ENCODE measurements at places on chromosomes 12 and 14. TPM values are rescaled to one million over a fixed set of nuclear protein-coding genes. Genes with fewer than 3 reads are reported as not detected.

Gene NANOG
- total RNA-seq: not detected

Gene COX6A1
- total RNA-seq: 296 TPM

DNA sequence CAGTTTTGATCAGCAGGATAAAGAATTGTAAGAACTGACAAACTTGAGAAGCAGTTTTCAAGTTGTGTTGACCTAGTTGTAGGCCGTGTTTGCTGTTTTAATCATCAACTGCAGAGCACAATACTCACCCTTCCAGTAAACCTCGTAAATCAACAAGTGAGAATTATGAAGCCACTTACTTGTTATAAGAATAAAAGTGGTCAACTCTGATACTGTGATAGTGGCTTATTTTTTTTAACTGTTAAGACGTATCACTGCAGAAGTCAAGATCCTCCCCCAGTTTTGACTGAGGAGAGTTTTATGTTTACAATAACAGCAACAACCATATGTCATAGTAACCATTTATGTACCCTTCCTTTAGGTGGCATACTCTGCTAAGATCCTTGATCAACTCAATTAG lies 100.8 kb upstream of the DACT1 start:
- DNase-seq: no peak
- no peaks in the 10 kb centered on the region for H3K27me3 ChIP-seq
- H3K27ac ChIP-seq: no peak overlapping the region
- H3K4me1 ChIP-seq: peaks cover 27% of the 10 kb centered on the region
- no peak overlapping the region for H3K4me3 ChIP-seq

Gene ANKS1B
- 7.9 TPM for total RNA-seq

Gene FAIM2
- 1.2 TPM for total RNA-seq

DNA sequence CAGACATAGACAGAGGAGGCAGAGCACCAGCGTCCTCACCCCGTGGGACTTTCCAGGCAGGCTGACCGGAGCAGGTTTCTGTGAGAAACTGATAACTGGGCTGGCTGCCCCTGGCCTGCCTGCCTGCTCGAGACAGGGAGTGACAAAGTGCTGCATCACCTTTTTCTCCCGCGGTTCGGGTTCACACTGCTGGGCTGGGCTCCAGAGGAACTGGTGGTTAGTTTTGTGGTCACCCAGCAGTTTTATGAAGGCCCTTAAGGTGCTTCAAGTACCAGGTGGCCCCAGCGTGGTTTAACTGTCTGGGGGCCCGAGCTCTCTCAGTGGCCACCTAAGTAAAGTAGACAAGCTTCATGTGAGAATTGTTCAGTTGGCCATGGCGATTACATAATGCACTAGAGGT lies 1073.6 kb downstream of the BCL11B start:
- H3K27ac ChIP-seq: no peak overlapping the region
- H3K27me3 ChIP-seq: no peaks in the 10 kb centered on the region
- H3K36me3 ChIP-seq: no peaks in the 10 kb centered on the region
- DNase-seq: no peak

DNA sequence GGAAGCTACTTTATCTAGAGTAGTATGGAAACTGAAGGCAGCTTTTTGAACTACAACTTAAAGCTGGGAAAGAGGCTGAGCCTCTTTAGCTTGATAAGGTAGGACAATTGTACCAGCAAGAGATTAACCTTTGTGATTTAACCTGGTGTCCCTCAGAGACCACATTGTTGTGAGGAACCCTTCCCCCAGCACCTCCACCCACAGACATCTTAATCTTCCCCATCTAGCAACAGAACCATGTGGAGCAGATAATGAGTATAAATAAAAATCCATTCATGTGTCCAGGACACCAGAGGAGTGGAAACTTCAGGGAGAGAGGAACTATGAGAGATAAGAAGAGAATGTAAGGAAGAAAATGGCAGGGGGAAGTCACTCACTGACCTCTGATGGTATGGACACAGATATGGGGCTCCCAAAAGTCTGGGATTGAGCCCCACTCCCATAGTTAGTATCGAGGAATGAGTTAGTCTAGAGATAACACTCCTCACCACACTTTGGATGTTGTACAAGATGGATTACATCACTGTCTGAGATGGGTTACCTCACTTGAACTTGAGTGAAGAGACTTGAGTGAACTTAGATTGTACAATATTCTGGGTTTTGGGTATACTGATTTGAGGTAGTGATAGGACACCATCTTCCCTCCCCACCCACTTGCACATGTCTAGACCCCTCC lies 33.9 kb upstream of the SLC38A2 start:
- no peaks in the 10 kb centered on the region for H3K36me3 ChIP-seq
- H3K27ac ChIP-seq: no peak overlapping the region
- no peaks in the 10 kb centered on the region for H3K27me3 ChIP-seq
- DNase-seq: no peak

Gene CNTN1
- total RNA-seq: 0.17 TPM

GRCh38 chr14:22556021-22556989 lies 32.7 kb downstream of the DAD1 start:
- H3K27ac ChIP-seq: no peak overlapping the region
- no peak overlapping the region for H3K4me3 ChIP-seq
- no peaks in the 10 kb centered on the region for H3K27me3 ChIP-seq
- no peak for DNase-seq

DNA sequence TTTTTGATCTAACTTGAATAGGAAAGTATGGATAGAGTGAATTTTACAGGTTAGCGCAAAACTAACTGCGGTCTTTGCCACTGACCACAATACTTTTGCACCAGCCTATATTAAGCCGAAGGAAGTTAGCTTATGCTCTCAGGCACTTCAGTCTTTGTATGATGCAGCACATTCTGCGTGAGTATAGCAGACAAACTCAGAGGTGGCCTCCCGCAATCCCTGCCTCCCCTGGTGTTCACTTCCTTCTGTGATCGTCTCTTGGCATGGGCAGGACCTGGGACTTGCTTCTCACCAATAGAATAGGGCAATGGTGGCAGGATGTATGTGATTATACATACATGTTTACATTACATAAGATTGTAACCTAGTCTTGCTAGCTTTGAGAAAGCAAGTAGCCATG lies 10.3 kb upstream of the SLC6A13 start:
- peaks cover 4% of the 10 kb centered on the region for H3K4me1 ChIP-seq
- no peak for DNase-seq
- H3K36me3 ChIP-seq: no peaks in the 10 kb centered on the region
- H3K27ac ChIP-seq: no peak overlapping the region

Gene KLHL33
- total RNA-seq: 0.22 TPM

DNA sequence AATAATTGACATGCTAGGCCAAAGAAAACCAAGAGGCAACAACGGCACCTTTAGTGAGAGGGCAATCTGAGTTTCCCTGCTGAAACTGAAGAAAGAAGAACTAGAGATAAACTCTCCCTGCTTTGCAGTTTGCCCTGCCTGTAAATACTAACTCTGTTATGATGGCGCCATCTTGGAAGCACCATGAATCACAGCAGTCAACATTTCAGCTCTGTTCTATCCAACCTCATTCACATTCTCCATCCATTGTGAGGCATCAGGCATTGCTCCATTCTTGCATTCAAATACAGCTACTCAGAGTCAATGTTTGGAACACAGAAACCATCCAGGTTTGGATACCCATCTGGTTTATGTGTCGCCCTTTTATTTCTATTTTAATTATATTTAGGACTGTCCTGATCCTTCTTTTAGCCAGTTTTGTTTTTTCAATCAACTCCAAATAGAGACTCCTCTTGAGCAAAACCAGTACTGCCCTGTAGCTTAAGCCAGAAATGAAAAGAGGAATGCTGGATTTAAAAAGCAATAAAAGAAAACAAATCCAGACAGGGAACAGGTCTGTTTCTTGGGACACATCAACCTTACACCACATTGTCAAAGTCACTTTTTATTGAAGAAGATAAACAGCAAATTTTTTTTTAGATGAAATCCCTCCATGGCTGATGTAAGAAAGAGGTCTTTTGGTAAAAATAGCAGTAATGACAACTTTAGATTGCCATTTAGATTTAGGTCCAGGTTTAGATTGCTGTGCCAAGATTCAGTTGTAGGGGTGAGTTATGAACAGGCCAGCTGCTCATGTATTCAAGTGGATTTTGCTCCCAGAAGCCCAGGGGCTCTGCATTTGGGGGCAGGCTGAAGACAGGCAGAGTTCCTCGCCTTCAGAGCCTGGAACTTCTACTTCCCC lies 33.3 kb upstream of the PPM1A start:
- H3K4me3 ChIP-seq: no peak overlapping the region
- peaks cover 22% of the 10 kb centered on the region for H3K4me1 ChIP-seq
- DNase-seq: no peak
- H3K27me3 ChIP-seq: no peaks in the 10 kb centered on the region
- H3K27ac ChIP-seq: no peak overlapping the region

Gene RARG
- 17.0 TPM for total RNA-seq

DNA sequence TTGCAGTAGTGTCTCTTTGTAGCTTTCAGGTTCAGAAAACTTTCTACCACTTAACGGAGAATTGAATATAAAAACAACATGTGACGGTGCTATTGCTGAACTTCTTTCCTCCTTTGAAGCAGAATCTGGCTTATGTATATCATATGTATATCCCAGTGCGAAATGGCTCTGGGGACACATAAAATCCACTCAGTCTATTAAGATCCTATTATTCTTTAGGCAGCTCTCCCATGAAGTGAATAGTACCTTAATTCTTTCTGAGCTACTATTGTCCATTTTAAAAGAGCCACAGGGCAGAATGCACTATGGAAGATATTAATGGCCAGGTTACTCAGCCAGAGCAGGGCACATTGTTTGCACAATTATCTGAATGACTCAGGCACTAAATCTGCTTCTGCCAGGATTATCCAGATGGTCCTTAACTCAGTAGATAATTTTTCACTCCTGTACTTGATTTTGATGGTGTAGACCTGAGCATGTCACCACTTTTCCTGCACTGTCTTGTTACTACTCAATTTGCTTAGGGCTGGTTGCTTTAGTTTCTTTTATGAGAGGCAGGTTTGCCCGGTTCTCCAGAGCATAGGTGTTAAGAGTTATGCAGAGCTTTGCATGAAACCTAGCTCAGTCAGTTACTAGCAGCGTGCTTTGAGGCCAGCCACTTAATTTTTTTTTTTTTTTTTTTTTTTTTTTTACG lies 5.5 kb downstream of the CNTN1 start:
- H3K27ac ChIP-seq: no peak overlapping the region
- peaks cover 7% of the 10 kb centered on the region for H3K4me1 ChIP-seq
- H3K27me3 ChIP-seq: peaks cover 37% of the 10 kb centered on the region
- H3K36me3 ChIP-seq: no peaks in the 10 kb centered on the region
- H3K4me3 ChIP-seq: no peak overlapping the region

Gene OR4K13
- not detected for total RNA-seq

DNA sequence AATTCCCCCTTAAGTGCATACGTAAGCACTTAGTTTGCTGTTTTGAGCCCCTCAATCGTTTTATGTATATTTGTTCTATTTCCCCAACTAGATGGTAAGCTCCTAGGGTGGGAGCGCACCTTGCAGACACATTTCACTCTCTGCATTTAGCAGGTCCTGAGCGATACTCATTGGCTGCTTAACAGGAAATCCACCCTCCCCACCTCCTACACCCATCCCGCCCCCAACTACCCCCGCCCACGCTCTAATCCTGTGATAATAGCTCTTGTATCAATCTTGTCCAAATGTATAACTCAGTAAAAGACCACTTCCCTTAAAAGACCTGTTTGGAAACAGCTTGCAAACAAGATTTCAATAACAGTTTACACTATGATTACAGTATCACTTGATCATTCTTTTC lies 8.1 kb downstream of the LPAR5 start:
- no peaks in the 10 kb centered on the region for H3K36me3 ChIP-seq
- H3K4me3 ChIP-seq: no peak overlapping the region
- H3K27me3 ChIP-seq: no peaks in the 10 kb centered on the region

GRCh38 chr14:68308726-68309520 lies 483.9 kb downstream of the ZFP36L1 start:
- no peak overlapping the region for H3K4me3 ChIP-seq
- no peaks in the 10 kb centered on the region for H3K36me3 ChIP-seq
- H3K27ac ChIP-seq: no peak overlapping the region
- no peaks in the 10 kb centered on the region for H3K27me3 ChIP-seq

DNA sequence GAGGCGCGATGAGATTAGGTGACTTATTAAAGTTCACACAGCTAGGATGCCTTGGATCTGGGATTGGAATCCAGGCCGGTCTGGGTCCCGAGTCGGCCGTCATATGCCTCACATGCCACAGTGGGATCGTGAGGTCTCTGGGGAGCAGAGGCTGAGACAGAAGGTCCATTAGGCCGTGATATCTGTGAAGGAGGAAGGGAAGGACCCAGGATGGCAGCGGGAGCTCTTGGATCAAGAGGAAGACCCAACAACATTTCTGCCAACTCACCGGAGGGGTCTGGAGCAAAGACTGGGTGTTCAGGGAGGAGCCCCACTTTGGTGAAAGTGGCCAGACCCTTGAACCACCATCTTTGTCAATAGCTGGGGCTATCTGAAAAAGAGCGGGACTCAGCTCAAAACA lies 242.9 kb downstream of the GLT1D1 start:
- H3K4me3 ChIP-seq: no peak overlapping the region
- no peak for DNase-seq
- no peaks in the 10 kb centered on the region for H3K27me3 ChIP-seq
- H3K4me1 ChIP-seq: no peaks in the 10 kb centered on the region

DNA sequence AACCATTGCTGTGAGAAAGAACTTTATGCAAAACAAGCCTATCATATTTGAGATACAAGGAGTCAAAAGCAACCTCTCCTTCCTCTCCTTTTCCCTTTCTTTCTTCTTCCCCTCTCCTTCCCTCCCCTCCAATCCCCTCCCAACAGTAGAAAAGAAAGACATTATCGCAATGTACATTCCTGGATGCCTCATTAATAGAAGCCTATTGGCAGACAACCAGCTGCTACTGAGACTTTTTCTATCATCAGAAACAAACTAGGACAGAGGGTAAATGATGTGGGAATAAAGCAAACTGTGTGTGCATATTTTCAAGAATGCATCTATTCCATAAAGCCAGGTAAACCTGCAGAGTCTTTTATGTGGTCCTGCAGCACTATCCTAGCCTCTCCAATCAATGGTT lies 237.2 kb downstream of the ITPR2 start:
- no peaks in the 10 kb centered on the region for H3K36me3 ChIP-seq
- H3K27ac ChIP-seq: no peak overlapping the region
- no peak for DNase-seq
- H3K4me3 ChIP-seq: no peak overlapping the region

- peaks cover 16% of the 10 kb centered on the region for H3K4me1 ChIP-seq
- no peaks in the 10 kb centered on the region for H3K27me3 ChIP-seq
- DNase-seq: peak; percentile 95
Measured at GRCh38 chr12:48956279-48957140, 777 bp downstream of the ARF3 start.

Gene LRCOL1
- total RNA-seq: not detected

Gene PSME2
- total RNA-seq: 43.5 TPM

Gene PRKAB1
- total RNA-seq: 25.3 TPM

DNA sequence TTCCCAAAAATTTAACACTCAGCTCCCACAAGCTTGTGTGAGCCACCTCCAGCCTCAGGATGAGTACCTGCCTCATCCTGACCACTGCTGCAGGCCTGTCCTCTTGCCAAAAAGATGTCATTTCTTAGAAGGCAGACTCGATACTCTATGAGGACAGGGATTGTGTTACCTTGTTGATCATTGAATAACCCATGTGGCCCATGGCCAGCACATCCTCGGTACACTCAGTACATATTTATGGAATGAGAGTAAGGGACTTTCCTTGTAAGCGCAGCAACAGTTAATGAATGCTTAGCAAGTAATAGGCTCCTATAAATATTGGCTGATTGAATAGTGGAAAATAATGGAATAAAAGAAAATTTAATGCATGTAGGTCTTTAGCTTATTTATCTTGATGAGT lies 15.3 kb upstream of the DGLUCY start:
- no peak overlapping the region for H3K27ac ChIP-seq
- no peaks in the 10 kb centered on the region for H3K36me3 ChIP-seq
- no peaks in the 10 kb centered on the region for H3K27me3 ChIP-seq
- no peaks in the 10 kb centered on the region for H3K4me1 ChIP-seq
- no peak overlapping the region for H3K4me3 ChIP-seq

GRCh38 chr12:111699-112493 lies 45.3 kb downstream of the IQSEC3 start:
- peaks cover 27% of the 10 kb centered on the region for H3K4me1 ChIP-seq
- no peaks in the 10 kb centered on the region for H3K27me3 ChIP-seq
- no peak overlapping the region for H3K4me3 ChIP-seq
- DNase-seq: no peak
- H3K27ac ChIP-seq: no peak overlapping the region

Gene ACOT4
- not detected for total RNA-seq
